ENCODE measurements at places on chromosomes 16 and 17. TPM values are rescaled to one million over a fixed set of nuclear protein-coding genes. Genes with fewer than 3 reads are reported as not detected.

DNA sequence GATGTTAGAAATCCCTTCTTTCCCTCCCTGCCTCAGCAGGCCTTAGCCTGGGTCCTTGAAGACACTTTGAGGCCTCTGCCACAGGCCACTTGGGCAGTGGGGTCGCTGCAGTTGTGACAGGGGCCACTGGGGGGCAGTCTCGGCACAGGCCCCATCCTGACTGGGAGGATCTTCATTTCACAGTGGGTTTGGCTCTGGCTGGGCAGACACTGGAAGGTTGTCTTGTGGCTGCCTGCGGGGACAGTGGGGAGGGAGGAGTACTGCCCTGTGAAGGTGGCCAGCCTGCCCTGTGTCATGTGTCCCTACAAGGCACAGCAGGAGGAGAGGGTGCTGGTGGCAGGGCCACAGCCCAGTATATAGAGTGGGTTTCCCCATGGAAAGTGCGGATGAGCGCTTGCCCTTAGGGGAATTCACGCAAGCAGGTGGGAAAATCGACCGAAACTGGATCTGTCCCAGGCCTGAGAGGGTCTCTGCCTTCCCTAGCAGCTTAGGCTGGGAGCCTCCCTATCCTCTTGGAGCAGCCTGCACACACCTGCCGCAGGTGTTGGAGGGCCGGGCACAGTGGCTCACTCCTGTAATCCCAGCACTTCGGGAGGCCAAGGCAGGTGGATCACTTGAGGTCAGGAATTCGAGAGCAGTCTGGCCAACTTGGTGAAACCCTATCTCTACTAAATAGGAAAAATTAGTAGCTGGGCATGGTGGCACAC, 28.8 kb downstream of the GINS2 start:
- DNase-seq, result no peak

DNA sequence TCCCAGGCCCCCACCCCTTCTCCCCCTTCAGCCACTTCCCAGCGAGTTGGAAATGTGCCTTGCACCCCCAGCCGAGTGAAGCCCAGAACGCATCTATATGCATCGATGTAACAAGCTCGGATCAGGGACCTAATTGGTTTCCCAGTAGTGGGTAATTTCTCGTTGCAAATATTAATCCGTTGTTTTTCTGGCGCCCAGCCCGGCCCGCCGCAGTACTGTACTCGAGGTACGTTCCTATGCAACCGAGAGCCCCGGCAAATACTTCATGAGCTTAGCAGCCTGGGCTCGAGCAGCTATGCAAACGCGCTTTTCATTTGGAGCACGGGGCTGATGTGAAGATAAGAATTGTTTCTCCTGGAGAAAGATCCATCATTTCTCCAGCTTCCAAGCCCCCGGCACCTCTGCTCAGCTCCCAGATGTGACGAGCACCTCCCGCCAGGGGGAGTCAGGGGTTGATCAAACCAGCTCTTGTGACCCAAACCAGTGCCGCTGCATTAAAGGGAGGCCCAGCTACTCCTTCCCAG, 229.8 kb downstream of the KATNIP start:
- DNase-seq, result no peak

GRCh38 chr17:60534613-60535157, 8.6 kb upstream of the APPBP2 start:
- DNase-seq, result no peak

DNA sequence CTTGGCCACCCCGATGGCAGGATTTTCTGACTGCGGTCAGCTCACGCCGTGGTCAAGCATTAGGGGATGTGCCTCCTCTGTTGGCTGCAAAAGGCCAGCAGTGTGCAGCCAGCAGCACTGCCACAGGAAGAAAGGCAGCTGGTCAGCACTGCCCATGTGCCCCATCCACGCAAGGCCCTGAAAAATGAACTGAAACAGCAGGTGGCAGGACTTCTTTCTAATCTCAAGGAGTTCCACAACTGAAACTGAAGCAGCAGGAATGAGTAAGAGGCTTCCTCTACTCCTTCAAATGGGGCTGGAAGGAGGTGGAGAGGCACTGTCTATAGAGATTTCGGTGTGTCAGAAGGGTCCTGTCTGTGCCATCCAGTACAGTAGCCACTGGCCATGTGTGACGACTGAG, 3.2 kb downstream of the ZNF500 start:
- no peak for DNase-seq

Gene KRTAP9-4
- polyA plus RNA-seq, result not detected

- DNase-seq, result no peak
Observed at GRCh38 chr17:67374329-67375053, 2.6 kb upstream of the PITPNC1 start.

DNA sequence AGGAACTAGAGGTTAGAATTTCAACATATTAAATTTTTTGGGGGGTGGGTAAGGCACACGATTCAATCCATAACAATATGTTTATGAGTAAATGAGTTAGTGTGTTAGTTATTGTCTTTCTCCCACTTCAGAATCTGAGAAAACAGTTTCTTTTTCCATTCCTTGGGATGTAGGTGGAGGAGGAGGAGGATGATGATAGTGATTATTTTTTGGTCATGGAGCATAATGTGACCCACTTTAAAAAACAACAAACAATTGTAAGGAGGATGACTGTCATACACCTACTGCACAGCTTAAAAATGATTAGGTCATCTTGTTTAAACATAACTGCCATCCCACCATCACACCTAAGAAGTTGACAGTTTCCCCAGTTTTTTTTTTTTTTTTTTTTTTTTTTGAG, 148.7 kb downstream of the CDRT15L2 start:
- DNase-seq, result no peak

DNA sequence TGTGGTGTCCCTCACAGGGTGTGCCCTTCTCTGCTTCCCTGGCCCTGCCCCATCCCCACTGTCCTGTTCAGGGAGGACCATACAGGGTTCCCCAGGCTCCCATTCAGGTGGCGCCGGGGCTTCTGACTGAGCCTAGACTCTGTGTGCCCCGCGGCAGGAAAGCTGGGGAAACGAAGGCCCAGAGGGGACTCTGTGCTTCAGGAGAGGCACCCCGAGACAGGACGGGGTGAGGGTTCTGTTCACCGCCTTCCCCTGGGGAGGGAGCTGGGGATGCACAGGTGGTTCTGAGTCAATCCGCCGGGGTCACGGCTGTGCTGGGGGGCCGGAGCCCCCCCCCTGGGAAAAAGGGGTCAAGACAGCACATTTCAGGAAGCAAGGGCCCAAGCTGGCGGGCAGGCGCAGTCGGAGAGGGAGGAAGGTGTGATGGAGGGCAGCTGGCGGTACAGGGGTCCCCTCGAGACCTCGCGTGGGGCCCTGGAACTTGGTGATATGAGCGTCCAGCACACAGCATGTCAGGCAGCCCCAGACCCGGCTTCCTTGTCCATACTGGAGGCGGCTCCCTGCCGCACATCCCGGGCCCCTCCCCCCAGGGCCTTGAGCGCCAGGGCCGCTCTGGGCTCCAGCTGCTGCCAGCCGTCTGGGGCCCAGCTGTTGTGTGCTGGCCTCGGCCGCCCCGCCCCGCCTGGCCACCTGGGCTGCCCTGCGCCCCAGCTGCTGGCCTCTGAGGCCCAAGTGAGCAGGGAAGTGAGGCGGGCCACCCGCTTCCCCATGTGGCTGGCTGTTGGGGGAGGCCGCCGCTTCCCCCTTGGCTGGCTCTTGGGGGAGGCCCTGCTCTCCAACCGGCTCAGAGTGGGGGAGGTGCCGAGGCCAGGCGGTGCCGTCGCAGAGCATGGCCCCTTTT, 5.6 kb upstream of the NOTUM start:
- DNase-seq, result no peak

- DNase-seq, result no peak
Observed at GRCh38 chr17:42673885-42674754, 2.7 kb downstream of the PLEKHH3 start.

Gene CRHR1
- polyA plus RNA-seq, result not detected

- no peak for DNase-seq
Observed at GRCh38 chr16:17433577-17434451, 36.9 kb downstream of the XYLT1 start.
